ENCODE measurements at places on chromosomes 2 and 18.

DNA sequence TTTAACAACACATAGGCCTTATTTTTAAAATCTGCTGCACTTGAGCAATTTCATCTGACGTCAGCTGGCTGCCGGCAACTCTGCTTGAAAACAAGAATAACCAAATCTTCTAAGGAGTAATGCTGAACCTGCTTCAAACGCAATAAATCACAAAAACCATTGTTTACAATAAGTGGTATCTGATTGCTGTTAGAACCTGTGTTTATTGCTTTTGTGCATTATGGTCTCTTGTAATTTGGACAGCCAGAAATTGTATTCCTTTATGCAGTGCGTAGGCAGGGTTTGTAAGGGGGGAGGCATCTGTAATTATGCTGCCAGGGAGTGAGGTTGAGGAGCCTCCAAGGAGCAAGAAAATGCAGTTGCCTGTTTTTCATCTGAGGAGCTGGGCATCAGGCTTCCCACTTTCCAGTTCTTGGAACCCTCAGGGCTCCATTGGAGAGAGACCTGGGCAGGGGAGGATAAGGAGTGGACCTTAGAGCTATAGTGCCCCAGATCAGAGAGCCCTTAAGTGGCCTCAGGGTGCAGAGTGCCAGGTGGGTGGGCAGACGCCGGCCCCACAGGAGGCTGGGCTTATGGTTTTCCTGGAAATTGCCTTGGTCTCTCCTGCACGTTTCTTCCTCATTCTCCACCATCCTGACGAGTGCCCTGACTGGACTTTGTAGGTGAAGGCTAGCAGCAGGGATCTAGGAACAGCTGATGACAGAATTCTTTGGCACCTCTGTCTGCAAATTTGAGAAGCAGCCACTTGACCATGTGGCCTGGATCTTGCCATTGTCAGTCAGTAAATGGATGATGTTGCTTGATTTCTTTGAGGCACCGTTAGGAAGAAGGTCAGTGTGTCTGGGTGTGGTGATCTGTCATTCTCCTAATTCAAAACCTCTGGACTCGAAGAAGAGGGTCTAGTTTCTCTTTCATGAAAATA, 129.2 kb downstream of the KLHL29 start:
- no peak for DNase-seq

DNA sequence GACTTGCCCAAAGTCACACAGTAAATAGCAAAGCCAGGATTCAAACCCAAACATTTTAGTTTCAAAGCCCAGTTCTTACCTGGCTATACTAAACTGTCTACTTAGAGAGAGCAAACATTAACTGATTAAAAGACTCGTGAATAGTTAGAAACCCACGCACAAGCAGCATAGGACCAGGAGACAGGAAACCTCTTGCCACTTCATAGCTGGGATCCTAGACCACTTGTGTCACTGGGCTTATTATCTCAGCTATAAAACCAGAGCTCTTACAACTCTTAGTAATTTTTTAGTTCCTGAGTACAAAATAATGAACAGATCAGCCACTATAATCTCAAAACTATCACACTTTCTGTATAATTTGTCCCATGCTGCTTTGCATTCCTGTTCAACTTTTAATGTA, 2.4 kb upstream of the AAK1 start:
- DNase-seq = no peak

DNA sequence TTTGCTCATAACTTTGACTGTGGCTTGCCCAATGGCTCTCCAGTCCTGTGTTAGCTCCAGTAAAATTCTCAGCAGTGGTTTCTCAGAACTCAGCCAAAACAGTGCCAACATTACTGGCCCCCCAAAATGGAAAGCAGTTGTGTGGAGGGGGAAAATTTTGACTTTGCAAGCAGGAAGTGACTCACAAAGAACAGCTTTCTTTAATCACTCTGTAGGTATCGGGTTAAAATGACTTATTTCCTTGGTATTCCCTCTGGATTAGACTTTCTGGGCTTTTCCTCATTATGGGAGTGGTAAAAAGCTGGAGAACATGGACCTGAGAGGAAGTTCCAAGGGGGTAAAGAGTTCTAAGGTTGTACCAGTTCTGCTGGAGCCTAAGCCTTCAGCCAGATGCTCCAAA, 175.7 kb upstream of the RND3 start:
- DNase-seq = peak; percentile 84

- DNase-seq = no peak
These were observed 69.9 kb downstream of the CTAGE1 start for GRCh38 chr18:22347606-22348511.
